ENCODE measurements at places on chromosomes 6 and 20. TPM values are rescaled to one million over a fixed set of nuclear protein-coding genes. Genes with fewer than 3 reads are reported as not detected.

TNNC2 gene
- total RNA-seq: 0.49 TPM

RSPO3 gene
- not detected for total RNA-seq

TSPO2 gene
- not detected for total RNA-seq

CCN6 gene
- 0.25 TPM for total RNA-seq

GRCh38 chr6:146297815-146298214 is 245.8 kb upstream of the RAB32 start:
- DNase-seq: no peak

- DNase-seq: no peak
Observed at GRCh38 chr6:51396583-51396982, 577.9 kb downstream of the TFAP2B start.

DNA sequence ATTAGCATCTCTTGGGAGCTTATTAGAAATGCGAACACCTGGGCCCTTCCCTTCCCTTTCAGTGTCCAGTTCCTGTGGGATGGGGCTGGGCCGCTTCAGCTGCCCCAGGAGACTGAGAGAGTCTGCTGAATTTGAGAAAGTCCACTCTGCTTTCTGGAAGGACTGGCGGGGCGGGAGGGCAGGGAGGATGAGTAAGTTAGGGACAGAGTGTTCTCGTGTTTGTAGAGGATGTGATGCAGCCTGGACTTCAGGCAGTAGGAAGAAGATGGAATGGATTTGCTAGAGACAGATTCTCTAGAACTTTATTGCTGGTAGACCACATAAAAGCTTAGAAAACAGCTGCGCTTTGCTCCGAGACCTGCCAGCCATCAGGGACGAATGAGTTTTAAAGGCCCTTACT is 1.1 kb upstream of the TULP4 start:
- no peak for DNase-seq

GRCh38 chr20:41176711-41177552 is 39.6 kb downstream of the PLCG1 start:
- no peak for DNase-seq

- no peak for DNase-seq
Observed at GRCh38 chr6:15945593-15946159, 183.2 kb upstream of the MYLIP start.

GRCh38 chr6:133899556-133899955 is 10.6 kb downstream of the TCF21 start:
- no peak for DNase-seq

DNA sequence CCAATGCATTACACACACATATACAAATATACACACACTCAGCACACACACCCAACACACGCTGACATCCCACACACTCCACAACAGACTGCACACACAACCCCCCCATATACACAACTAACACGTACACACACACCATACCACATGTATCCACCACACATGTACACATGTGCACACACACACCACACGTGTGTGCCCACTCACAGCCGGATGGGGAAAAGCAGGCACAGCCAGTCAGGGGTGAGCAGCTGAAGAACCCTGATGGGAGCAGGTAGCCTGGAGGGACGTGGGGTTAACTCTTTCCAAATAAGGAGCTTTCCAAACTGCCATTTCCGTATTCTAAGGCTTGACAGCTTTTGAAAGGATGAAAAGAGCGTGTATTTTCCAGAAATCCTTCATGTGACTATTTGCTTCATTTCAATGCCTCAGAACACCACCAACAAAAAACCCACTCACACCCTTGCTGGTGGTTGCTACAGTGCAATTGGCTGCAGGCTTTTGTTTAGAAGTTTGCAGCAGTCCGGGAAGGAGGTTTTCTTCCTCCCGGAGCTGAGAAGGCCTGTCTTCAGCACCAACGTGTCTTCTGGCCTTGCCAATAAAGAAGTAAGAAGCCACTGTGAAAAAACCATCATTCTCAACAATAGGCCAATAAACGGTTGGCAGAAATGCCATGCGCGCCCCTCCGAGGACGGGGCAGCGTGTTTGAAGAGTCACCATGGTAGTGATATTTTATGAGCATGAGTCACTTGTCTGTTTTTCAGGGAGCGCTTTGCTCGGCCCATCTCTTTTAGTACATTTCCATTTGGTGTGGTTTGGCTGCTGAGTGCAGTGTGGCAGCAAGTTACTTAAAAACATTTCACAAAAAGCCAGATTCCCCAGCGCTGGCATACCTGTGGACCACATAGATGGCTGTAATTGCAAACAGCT is 131.3 kb upstream of the GMDS start:
- DNase-seq: no peak

GRCh38 chr6:170063431-170063830 is 227.4 kb downstream of the DLL1 start:
- no peak for DNase-seq

DNA sequence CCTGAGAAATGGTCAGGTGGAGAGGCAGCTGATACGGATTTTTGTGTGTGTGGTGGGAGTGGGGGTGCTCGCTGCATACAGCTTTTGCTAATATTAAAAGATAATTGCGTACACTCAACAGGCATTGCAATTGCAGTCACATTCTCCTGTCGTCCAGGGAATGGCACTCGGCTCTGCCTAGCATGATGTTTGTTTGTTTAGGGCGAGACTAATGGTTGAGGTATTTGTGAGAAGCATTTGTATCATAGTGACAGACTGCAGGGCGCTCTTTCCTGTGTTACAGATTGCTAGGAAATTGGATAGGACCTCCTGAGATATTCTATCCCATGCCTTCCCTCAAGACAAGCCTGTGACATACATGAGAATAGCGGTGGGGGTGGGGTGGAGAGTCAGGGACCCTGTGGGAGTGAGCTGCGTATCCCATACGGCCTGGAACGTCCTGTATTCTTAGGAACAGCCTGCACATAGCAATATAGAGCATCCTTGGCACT is 207.4 kb downstream of the SOX4 start:
- no peak for DNase-seq

- no peak for DNase-seq
Observed at GRCh38 chr6:5179917-5180316, 80.8 kb downstream of the LYRM4 start.

- DNase-seq: no peak
Observed at GRCh38 chr20:18750735-18751134, 62.8 kb upstream of the SCP2D1 start.

DNA sequence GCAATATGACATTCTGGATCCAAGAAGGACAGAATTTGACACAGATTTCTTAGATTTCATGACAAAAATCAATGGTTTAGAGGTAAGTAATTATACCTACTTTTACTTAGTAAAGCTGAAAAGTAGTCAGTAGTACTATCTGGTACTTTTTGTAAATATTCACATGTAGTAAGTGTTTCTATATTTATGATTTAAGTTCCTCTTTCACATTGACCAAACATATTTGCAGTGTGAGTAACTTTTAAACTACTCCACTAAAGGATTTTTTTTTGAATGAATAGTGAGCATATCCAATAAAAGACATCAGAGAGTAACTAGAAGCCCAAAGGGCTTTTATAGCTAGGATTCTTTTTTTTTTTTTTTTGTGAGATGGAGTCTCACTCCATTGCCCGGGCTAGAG is 60.8 kb downstream of the DNAH8 start:
- DNase-seq: no peak

GRCh38 chr6:382883-383810 is 8.4 kb upstream of the IRF4 start:
- no peak for DNase-seq

DNA sequence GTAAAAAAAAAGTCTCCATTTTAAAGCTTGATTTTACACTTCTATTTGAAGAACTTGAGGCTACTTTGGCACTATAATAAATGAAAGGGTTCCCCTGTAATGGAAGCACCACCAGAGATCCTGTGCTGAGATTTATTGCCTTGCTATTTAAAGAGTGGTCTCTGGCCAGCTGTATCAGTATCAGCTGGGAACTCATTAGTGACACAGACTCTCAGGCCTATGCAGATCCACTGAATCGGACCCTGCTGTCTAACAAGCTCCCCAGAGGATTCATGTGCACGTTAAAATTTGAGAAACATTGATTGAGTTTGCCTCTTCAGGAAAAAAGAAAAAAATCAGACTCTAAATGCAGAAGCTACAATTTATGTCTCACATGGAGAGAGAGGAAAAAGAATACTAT is 299.9 kb upstream of the BMP2 start:
- DNase-seq: no peak

GRCh38 chr6:136426627-136427377 is 123.4 kb downstream of the MAP7 start:
- no peak for DNase-seq

- no peak for DNase-seq
Observed at GRCh38 chr20:56004611-56005388, 519 bp downstream of the CBLN4 start.

All from activated T-cell treated with anti-CD3 and anti-CD28 coated beads, Interleukin-2, amount 50 U/mL, for 72 hours (primary cell).